KG1 (cell line): ENCODE measurements at places on chromosomes 5 and 9.
A peak's percentile ranks its signal among the peaks of the same experiment; 100 is the strongest.

DNA sequence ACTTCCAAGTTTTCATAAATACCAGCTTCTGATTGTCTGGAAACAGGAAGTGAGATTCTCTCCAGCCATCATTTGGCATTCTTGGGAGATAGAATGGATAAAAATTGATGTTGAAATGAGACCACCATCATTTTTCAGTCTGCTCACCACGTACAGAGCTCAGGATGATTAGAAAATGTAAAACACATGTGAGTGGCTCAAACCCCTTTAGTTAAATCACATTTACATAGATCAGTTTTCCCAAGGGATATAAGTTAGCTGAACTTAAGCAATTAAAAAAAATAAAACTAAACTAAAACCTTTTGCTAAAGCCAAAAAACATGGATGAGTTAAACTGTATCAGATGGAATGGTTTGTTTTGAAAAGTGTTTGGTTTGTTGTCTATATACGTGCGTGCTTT lies 37.1 kb upstream of the GDNF start:
- no peak for DNase-seq

DNA sequence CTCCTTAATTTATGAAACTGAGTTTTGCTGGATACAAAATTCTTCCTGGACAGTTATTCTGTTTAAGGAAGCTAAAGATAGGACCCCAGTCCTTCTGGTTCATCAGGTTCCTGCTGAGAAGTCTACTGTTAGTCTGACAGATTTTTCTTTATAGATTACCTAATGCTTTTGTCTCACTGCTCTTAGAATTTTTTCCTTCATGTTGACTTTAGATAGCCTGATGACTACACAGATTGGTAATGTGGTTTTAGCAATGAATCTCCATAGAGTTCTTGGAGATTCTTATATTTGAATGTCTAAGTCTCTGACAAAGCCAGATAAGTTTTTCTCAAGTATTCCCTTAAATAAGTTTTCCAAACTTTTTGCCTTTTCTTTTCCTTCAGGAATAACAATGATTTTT lies 419.7 kb downstream of the CDH10 start:
- DNase-seq, result no peak

- DNase-seq, result no peak
Measured at GRCh38 chr9:18739127-18739526, 265.2 kb downstream of the ADAMTSL1 start.

DNA sequence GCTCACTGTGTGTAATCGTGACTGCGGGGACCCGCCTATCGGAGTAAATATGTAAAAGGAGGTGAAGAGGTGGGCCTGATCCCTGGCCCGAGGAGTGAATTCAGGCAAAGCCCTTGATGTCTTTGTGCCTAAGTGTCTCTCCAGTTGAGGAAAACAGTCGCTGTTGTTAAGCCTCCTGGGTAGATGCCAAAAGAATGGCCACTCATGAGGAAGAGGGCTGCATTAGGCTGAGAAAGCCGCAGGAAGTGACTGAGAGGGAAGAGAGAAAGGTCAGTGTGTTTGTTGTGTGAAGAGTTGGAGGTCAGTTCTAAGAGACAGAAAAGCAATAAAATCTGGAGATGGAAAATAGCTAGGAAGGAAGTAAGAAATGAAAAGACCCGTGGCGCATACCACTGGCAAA lies 35.8 kb upstream of the PIP5K1B start:
- DNase-seq, result no peak

DNA sequence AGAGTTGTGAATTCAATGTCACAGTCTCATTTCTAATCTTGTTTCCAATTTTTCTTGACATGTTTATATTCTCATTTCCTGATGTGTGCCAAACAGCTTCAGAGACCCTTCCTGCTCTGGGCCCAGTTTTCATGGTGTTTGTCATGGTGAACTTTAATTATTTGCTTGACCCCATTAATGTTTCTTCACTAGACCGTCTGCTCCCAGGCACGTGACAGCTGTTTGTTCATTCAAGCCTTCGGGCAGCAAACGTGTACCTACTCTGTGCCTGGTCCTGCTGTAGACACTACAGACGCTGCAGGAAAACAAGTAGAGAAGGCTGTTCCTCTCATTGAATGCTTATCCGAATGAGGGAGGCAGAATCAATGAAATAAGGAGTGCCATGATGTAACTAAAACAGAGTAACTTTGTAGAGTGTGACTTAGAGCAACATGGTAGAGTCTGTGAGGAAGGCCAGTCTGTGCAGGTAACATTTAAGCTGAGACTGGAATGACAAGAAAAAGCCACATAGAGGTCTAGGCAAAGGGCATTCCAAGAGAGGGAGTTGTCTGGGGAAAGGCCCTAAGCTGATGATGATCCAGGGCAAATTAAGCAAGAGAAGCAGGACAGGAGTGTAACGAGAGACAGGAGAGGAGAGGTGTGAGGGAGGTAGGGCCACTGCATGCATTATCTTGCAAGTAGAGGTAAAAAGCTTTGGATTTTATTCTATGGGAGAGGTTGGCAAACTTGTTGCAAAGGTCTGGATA lies 191.4 kb downstream of the SEMA5A start:
- no peak for DNase-seq

GRCh38 chr5:76617675-76618074 lies 5.5 kb downstream of the F2RL2 start:
- no peak for DNase-seq

GRCh38 chr5:139654871-139655491 lies 6.8 kb downstream of the CXXC5 start:
- DNase-seq, result no peak

DNA sequence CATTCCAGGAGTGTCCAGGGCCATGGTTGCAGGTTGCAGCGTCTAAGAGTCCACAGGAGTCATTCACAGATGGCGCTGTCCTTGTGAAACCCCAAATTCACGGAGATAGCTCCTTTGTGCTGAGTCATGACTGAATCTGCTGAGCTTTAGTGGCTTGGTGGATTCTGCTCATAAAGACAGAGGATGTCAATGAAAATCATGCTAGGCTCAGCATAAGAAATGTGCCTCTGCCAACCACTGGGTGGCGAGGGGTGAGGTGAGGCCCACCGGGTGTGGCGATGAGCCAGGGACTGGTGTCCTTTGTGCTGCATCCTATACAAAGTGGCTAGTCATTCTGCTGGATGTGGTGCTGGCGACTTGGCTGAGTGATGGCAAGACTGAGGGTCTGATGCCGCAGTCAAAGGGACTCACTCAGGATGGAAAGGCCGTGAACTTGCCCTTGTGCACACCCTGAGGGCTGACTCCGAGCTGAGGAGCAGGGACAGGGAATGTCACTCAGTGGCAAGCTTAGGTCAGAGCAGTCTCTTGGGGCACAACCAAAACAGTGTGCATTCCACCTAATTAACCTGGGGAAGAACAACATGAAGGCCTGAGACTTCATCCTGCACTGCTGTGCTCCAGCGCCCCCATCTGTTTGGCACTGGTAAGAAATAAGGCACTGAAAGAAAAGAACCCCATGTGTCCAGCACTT lies 71.5 kb downstream of the DAP start:
- DNase-seq, result no peak

DNA sequence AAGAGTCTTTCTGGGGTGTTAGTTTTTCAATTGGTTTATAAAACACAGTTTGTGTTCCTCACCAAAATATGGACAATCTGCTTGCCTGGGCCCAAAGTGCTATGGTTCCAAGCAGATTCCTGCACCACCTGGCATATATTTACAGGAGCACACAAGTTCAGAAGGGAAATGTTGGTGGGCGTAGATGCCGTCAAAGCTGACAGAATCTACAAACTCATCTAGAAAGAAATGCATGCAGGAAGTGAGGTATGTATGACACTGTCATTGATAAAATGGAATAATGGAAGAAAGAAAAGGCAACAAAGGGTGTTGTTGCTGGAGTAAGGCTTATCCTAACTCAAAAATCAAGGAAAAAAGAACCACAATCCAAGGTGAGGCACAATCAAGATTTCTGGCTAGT lies 225.8 kb downstream of the MLLT3 start:
- no peak for DNase-seq

GRCh38 chr9:104923289-104923688 lies 4.7 kb downstream of the ABCA1 start:
- no peak for DNase-seq

GRCh38 chr9:91572044-91572443 lies 148.4 kb upstream of the NFIL3 start:
- DNase-seq, result no peak

- DNase-seq, result no peak
Measured at GRCh38 chr9:5513966-5514616, 3.8 kb downstream of the PDCD1LG2 start.

- no peak for DNase-seq
Measured at GRCh38 chr5:145697251-145697990, 137.7 kb downstream of the PRELID2 start.

DNA sequence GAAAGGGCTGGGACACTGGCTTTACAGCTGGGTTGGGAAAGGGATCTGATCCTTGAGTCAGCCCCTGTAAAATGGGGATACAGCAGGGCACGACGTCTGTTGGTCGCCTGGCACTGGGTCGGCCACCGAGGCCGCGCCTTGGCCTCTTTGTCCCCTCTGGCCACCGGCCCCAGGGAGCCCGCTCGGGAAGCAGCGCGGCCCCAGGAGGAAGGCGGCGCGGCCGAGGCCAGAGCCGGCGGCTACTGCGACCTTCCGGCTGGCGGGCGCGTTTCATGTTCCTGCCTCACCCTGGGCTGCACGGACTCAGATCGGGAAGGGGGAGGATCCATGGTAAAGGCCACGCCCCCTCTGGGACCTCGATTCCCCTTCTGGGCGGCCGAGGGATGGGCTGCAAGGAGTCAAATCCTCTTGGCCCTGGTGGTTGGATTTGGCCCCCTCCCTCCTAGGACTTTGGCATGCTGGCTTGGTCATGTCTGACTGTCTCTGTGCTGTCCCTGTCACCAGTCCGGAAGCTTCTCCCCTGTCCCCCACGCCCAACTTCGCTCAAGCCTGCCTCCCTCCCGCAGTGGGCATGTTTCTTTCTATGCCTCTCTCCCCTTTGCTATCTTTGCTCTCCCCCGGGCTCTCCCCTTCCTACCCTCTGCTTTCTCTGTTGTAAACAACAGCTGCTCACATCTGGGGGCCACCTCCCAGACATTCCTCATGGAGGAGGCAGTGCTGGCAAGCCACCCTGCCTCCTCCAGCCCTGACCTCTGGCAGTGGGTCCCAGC lies 25.8 kb downstream of the FPGS start:
- no peak for DNase-seq

GRCh38 chr5:147567917-147568598 lies 58.2 kb upstream of the DPYSL3 start:
- no peak for DNase-seq

- no peak for DNase-seq
Measured at GRCh38 chr9:120030847-120031246, 549.1 kb downstream of the CDK5RAP2 start.

DNA sequence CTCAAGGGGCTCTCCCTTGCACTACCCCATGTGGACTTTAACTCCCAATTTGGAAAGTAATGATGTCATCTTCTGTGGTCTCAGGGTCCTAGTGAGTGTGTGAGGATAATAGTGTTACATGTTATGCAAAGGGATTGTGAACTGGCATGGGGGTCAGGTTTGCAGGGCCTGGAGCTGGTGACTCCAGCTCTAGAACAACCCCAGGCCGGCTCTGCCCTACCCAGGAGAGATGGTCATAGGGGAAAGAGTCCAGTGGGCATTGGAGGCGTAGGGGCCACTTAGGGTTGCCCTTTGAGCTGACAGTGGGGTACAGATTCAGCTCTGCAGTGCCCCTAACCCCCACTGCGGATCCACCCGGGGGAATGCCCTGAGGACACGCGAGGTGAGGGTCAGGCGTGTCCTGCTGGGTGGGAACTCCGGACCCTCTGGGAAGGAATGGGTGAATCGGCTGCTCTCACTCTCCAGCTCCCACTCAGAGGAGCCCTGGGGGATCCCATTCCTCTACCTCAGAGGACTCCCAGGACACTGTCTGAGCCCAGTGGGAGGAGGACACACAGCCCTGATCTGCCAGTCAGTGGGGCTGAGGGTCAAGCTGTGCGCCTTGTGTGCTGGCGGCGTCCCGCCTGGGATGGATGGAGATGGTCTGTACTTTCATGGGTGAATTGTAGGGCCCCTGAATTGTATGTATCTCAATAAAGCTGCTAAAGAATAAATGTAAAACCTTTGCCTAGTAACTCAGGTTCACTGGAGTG lies 2.5 kb upstream of the NKD2 start:
- DNase-seq, result no peak

GRCh38 chr9:101648493-101648892 lies 53.7 kb upstream of the PPP3R2 start:
- no peak for DNase-seq

DNA sequence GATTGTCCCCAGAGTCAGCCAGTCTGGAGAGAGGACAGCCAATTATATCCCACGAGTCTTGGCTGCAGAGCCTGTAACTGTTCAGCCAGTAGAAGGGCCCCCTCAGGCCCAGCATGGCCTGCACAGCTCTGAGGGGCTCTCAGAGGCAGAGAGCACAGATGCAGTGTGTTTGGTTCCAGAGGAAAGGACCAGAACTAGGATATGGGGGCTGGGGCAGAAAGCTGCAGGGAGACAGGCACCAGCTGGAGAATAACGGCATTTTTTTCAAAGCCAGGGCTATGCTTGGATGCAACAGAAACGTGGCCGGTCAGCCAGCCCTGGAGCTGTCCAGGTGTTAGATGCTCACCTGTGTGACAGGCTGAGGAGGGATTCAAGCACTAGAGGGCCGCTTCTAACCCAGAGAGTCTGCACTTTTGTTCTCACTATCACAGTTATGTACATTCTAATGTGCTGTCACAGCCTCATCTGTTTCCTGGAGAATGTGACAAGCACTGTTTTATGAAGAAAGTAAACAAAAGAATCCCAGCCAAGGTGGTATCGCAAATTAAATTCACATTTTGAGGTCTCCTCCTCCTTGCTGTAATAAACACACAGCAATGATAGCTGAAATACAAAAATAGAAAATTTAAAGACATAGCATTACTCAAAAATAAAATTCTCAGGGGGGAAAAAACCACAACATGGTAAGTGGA lies 96.5 kb downstream of the GABBR2 start:
- no peak for DNase-seq

- no peak for DNase-seq
Measured at GRCh38 chr5:172185096-172185461, 2.9 kb downstream of the STK10 start.

DNA sequence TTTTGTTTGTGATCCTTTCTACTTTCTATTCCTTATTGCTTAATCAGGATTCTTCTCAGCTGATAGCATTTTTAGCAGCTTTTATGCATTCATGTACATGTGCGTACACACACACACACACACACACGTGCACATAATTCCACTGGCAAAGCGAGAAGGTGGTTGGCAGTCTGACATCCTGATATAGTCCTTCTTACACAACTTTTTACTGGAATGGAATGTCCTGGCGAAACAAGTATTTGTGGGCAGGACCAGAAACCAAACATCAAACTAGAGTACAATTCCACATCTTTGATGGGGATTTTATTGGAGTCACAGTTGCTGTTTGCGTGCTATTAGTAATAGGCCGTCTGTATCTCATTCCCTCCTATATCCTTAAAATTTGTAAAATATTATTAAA lies 356.5 kb downstream of the CCDC171 start:
- DNase-seq, result no peak

- no peak for DNase-seq
Measured at GRCh38 chr9:124475158-124475867, 25.1 kb downstream of the ADGRD2 start.

GRCh38 chr9:124258607-124259157 lies 933 bp downstream of the NEK6 start:
- peak; percentile 41 for DNase-seq
